ENCODE measurements at places on chromosomes 16 and 17.

DNA sequence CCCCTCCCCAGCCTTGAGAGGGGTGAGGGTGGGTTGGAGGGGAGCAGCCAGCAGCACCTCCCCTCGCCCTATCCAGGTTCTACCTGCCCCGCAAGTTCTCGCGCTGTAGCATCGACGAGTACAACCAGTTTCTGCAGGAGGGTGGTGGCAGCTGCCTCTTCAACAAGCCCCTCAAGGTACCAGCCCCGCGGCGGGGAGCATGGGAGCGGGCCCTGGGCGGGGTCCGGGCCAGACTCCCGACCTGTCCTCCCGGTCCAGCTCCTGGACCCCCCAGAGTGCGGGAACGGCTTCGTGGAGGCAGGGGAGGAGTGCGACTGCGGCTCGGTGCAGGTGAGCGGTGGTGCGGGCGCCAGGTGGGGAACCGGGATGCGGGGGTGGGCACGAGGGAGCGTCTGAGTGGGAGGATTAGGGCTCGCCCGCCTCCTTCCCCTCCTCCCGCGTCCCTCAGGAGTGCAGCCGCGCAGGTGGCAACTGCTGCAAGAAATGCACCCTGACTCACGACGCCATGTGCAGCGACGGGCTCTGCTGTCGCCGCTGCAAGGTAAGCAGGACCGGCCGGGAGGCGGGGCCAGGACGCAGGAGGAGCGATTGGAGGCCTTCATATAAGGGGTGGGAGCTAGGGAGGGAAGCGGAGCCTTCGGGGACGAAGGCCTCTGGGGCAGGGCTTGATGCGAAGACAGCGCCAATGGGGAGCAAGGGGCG lies 16.5 kb downstream of the ADAM11 start:
- DNase-seq: peak; percentile 95

DNA sequence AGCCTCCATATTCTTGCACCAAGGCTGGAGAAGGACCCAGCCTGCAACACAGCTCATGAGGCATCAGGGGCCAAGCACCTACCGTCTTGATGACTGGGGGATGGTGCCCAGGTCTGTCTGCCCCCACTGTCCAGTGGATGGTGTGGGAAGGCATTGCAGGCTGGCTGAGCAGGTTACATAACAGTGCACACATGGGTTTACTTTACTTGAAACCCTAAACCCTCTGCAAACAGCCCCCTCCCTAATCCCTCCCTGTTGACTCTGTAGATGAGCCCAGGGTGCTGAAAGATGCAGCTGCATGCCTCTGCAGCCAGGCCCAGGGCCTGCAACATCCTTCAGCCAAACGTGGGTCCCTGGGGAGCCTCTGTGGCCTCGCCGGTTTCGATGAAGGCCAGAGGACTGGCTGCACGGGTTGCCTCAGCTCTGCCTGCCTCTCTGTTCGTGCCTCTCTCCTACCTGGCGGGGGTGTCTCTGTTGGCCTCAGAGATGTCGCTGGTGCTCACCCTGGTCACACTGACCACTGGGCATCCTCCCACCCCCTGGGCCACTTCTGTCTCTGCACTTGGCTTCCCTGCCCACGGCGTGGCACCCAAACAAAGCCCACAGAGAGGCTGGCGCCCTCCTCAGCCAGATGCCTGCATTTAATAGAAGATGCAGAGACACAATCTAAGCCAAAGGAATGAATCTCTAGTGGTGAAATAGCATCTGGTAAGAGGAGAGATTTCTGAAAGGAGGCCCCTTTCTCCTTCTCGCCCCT lies 95.1 kb downstream of the METRNL start:
- peak; percentile 91 for DNase-seq

- no peak for DNase-seq
Observed at GRCh38 chr17:55391244-55391757, 30.3 kb downstream of the MMD start.

DNA sequence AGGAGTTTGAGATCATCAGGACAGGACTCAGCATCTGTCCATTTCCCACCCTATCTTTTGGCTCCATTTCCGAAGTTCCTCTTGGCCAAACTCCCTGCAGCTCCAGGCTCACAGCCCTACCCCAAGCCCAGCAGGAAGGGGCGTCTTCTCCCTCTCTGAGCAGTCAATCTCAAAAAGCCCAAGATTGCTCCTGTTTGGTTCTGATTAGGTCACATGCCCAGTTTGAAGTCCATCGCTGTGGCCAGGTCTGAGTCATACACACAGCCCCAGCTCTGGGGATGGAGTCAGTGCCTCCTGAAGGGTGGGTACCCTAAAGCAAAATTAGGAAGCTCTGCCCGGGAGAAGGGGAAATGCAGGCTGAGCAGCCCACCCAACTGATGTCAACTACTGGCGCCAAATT lies 23.9 kb downstream of the SNX20 start:
- no peak for DNase-seq

- no peak for DNase-seq
Observed at GRCh38 chr17:71163121-71163812, 957.6 kb upstream of the SOX9 start.

GRCh38 chr16:642189-643049 lies 791 bp downstream of the MCRIP2 start:
- no peak for DNase-seq

DNA sequence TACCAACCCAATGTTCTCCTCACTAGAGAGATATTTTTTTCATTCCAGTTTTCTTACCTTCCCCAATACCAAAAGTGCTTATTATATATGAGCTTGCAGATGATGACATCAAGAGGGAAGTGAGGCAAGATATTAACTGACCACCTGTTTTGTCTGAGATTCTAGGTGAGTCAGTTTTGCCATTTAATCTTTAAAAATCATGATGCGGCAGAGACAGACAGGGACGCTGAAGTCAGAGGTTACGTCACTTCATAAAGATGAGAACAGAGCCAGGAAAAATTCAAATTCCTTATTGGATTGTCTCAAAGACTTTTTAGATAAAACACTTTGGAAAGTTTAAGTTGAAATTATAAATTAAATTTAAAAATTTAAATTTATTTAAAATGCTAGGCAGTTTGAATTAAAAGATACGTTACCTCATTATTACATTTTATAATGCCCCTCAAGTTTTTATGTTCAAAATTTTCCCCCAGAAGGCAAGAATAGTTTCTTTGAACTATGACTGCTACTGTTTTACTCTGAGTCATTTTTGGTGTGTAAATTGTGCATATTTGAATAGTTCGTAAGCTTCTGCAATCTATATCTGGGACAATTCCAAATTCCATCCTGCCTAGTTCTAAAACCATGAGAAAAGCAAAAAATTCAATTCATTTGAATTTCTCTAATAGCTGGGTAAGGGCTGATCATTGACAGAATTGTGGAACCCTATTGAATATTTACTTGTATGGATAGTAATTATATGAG lies 839.6 kb upstream of the GOT2 start:
- DNase-seq: peak; percentile 85

DNA sequence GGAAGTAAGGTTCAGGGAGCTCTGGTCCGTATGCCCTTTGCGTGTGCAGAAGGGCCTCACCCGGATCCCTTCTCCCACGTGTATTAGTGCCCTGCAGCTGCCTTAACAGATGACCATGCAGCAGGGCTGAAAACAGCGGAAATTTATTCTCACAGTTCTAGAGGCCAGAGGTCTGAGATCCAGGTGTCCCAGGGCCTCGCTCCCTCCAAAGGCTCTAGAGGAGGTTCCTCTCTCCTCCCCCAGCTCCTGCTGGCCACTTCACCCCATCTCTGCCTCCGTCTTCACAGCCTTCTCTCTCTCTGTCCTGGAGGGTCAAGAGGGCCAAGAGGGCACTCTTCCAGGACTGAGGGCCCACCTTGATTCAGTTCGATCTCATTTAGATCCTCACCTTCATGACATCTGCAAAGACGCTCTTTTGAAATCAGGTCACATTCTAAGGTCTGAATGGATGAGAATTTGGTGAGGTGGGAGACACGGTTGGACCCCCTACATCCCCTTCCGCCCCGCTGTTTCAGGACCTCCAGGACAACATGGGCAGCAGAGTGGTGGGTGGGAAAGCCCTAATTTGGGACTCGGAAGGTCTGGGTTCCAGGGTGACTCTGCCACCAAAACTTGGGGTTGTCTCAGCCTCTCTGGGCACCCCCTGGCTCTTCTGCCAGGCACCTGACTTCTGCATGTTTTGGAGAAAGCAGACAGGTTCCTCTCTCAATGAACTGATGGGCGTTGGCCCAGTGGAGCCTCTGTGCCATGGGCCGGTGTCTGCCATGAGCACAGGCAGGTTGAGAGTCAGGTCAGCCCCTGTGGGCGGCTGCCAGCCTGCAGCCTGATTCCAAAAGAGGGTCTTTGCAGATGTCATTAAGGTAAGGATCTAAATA lies 361.2 kb downstream of the SEC14L1 start:
- no peak for DNase-seq

GRCh38 chr16:82005027-82005830 lies 6.0 kb downstream of the SDR42E1 start:
- peak; percentile 48 for DNase-seq
